ENCODE measurements at places on chromosomes 1 and 21.

DNA sequence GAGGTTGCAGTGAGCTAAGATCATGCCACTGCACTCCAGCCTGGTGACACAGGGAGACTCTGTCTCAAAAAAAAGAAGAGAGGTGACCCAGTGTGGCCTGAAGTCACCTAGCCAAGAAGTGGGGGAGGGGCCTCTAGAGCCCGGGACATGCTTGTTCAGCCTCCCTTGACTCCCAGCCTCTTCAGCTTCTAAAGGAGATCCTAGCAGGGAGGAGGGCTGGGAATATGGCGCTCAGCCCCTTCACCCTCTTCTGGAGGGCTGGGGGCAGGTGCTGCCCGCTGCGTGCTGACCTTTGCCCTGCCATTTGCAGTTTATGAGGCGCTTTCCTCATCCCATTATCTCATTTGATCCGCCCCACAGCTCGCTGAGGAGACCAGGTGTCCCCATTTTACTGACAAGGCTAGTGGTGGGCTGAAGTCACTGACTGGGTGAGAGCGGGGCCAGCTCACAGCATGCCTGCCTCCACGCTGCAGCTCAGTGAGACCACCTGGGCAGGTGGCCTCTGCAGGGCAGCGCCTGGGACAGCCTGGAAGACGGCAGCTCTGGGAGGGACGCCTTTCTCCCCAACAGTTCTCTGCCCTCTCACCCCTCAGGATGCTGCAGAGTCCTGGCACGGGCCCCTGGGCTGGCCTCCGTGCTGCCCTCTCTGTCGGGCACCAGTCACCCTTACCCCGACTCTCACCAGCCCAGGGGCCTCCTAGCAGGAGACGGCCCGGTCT is 7.5 kb downstream of the ELF3 start:
- DNase-seq: peak; percentile 89

GRCh38 chr1:4022715-4023114 is 122.6 kb upstream of the C1orf174 start:
- no peak for DNase-seq

- peak; percentile 49 for DNase-seq
Measured at GRCh38 chr1:23837908-23838307, 12.7 kb upstream of the HMGCL start.

- DNase-seq: no peak
Measured at GRCh38 chr1:236681219-236681618, 5.1 kb upstream of the ACTN2 start.

- DNase-seq: no peak
Measured at GRCh38 chr1:229991724-229992333, 75.2 kb upstream of the GALNT2 start.

GRCh38 chr1:189775343-189775742 is 702.3 kb downstream of the BRINP3 start:
- DNase-seq: no peak

GRCh38 chr1:76547916-76548315 is 319.4 kb upstream of the ST6GALNAC5 start:
- DNase-seq: no peak

DNA sequence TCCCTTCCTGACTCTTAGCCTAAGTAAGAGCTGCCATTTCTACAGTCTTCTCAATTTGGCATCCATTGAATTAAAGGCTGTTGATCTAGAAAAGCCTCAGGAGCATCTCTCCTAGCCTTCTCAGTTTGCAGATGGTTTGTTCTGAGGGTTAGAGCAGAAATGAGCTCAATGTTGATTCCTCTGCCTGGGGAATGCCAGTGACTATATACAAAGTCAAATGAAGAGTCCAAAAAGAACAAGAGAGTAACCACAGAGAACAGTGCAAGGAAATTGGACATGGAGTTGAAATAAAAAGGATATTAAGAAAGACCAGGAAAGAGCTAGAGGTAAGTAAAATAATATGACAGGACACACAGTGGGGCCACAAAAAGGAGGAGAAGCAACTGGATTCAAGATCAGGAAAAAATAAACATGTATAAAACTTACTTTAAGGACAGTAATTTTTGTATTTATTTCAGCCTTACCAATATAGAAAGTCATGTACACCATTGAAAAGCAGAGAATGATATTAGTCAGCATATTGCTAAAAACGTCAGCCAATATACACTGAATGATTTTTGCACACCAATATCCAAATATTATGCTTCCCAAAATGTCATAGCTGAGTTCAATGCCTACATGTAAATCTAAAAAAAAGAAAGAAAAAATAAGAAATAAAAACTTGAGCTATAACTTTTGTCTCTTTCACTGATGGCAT is 21.3 kb downstream of the SLC9C2 start:
- no peak for DNase-seq

DNA sequence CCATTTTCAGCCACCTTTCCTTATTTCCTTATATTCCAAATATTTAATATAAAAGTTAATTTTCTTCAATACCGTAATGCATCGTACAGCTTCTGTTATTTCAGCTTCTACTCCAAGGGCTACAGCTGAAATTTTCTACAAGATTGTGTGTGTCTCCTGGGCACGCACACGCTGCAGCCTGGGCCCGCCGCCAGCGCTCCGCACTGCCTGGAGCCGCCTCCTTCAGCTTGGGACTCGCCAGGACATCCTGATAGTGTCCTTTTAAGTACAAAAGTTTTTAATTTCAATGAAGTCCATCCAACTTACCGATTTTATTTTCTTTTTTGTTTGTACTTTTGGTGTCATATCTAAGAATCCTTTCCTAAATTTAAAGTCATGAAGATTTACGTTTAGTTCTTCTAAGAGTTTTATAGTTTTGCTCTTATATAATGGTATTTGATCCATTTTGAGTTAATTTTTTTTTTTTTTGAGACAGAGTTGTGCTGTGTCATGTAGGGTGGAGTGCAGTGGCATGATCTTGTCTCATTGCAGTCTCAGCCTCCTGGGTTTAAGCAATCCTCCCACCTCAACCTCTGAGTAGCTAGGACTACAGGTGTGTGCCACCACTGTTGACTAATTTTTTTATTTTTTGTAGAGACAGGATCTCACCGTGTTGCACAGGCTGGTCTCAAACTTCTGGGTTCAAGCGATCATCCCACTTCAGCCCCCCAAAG is 82.8 kb downstream of the AXDND1 start:
- no peak for DNase-seq

GRCh38 chr1:116075990-116076389 is 35.2 kb upstream of the MAB21L3 start:
- no peak for DNase-seq

- no peak for DNase-seq
Measured at GRCh38 chr1:24528744-24529143, 26.1 kb downstream of the RCAN3 start.

DNA sequence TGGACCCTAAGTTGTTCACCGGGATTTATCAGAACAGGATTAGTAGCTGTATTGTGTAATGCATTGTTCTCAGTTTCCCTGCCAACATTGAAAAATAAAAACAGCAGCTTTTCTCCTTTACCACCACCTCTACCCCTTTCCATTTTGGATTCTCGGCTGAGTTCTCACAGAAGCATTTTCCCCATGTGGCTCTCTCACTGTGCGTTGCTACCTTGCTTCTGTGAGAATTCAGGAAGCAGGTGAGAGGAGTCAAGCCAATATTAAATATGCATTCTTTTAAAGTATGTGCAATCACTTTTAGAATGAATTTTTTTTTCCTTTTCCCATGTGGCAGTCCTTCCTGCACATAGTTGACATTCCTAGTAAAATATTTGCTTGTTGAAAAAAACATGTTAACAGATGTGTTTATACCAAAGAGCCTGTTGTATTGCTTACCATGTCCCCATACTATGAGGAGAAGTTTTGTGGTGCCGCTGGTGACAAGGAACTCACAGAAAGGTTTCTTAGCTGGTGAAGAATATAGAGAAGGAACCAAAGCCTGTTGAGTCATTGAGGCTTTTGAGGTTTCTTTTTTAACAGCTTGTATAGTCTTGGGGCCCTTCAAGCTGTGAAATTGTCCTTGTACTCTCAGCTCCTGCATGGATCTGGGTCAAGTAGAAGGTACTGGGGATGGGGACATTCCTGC is 3.9 kb upstream of the OLFML3 start:
- no peak for DNase-seq

DNA sequence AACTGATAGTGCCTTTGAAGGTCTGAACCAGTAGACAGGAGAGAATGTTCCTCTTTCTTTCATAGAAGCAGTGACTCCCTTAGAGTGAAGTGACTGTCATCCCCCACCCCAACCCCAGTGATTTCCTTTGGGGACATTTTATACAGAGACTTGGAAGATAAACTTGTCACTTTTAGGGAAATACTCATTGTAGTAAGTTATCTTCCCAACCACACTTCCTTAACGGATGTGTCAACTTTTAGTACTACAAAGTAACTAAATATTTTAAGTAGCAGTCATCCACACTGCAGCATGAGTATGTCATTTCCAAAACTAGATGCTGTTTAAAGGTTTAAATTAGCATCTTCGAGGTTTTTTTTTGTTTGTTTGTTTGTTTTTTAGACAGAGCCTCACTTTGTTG is 13.7 kb downstream of the LRRC8B start:
- DNase-seq: no peak

GRCh38 chr1:186617926-186618325 is 62.3 kb downstream of the PTGS2 start:
- no peak for DNase-seq

DNA sequence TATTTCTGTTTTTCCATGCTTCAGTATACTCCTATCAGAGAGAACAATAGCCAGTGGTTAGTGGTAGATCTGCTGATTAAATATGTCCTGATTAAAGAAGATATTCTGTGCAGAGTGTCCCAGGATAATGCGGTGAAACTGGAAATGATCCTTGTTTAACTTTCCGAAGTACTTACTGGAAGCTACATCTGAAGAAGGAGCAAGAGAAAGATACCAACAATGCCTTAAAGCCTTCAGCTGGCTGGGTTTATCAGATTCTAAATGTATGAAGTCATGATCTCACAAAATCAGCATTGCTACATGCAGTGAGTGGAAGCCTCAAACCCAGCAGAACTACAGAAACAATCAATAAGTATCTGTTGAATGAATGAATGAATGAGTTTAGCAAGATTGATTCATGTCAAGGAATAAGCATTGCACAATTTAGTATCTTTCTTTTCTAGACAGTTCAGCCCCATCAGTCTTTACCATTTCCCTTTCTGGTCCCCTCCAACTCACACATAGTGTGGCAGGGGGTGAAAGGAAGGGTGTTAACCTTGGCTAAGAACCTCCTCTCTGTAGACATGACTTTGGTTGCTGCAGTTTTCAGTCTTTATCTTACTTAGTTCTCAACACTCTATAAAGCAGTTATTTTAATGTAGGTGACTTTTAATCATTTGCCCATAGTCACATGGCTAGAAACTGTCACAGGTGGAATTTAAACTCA is 24.7 kb upstream of the DNASE2B start:
- no peak for DNase-seq

GRCh38 chr1:4452701-4453100 is 201.7 kb upstream of the AJAP1 start:
- DNase-seq: no peak

- DNase-seq: no peak
Measured at GRCh38 chr1:116232989-116233514, 121.9 kb downstream of the MAB21L3 start.

DNA sequence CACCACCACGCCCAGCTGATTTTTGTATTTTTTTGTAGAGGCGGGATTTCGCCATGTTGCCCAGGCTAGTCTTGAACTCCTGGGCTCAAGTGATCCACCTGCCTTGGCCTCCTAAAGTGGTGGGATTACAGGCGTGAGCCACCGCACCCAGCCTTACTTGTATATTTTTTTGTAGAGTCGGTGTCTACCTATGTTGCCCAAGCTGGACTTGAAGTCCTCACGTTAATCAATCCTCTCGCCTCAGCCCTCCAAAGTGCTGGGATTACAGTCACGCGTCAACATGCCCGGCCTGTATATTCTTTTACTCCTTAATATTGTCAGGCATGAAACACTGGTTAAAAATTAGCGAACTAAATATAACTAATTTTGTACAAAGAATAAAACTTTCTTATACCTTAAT is 5.5 kb upstream of the TOMM20 start:
- DNase-seq: no peak

DNA sequence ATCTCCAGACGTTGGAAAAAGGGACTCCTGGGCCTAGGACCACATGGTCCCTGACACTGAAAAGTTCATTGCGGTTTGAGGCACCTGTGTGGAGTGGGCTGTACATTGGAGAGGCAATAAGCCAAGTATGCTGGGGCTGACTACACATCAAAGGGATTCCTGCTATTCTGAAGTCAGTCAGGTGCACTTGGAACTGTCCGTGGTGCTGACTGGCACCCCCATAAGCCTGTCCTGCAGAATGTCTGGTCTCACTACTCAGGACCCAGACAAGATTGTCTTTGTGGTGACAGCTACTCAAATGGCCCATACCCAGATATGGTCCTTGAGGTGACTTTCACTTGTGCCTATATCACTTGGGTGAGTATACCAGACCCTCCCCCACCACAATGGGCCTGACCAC is 150.6 kb downstream of the RWDD3 start:
- DNase-seq: peak; percentile 35

GRCh38 chr1:63403386-63403785 is 36.0 kb downstream of the ALG6 start:
- no peak for DNase-seq

GRCh38 chr1:51070011-51070410 is 32.0 kb upstream of the C1orf185 start:
- no peak for DNase-seq

GRCh38 chr1:228083871-228084278 is 1.4 kb downstream of the ARF1 start:
- peak; percentile 40 for DNase-seq

DNA sequence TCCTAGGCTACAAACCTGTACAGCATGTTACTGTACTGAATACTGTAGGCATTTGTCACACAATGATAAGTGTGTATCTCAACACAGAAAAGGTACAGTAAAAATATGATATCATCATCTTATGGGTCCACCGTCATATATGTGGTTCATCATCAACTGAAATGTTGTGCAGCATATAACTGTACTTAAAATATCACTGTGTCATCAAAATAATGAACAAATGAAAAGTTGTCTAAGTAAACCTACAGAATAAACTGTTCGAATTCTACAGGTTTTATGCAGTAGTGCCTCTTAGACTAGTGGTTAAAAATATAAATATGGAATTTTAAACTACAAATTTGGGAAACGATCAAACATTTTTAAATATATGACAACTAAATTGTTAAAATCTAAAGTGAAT is 328.8 kb downstream of the KCTD3 start:
- no peak for DNase-seq

GRCh38 chr1:212432272-212432660 is 454 bp upstream of the NENF start:
- no peak for DNase-seq

GRCh38 chr21:28540514-28540913 is 452.2 kb downstream of the LTN1 start:
- DNase-seq: no peak

DNA sequence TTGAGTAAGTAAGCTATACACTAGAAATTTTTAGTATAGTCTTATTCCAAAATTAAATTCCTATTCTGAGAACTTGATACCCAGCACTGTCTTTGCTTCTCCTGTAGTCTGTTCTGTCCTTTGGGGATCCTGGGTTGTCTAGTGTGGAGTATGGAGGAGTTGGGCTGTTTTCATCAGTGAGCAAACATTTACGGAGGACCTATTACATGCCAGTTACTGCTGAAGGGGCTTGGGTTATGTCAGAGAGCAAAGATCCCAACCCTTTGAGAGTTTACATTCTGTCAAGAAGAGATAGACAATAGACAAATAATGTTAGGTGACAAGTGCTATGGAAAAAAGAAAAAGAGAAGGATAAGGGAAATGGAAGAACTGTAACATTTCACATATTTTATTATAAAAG is 9.0 kb downstream of the TRAPPC10 start:
- DNase-seq: no peak

- no peak for DNase-seq
Measured at GRCh38 chr1:188660572-188660971, 1817.1 kb downstream of the BRINP3 start.
